ENCODE measurements at places on chromosomes 4 and X.

GRCh38 chrX:119870626-119871131, 854 bp downstream of the RNF113A start:
- peak overlapping the region; percentile 94 for H3K4me3 ChIP-seq
- peaks cover 5% of the 10 kb centered on the region for H3K4me1 ChIP-seq
- H3K27me3 ChIP-seq = no peaks in the 10 kb centered on the region
- peak overlapping the region; percentile 99 for H3K27ac ChIP-seq

- no peak overlapping the region for H3K4me3 ChIP-seq
- no peaks in the 10 kb centered on the region for H3K27me3 ChIP-seq
- no peaks in the 10 kb centered on the region for H3K36me3 ChIP-seq
- H3K4me1 ChIP-seq = peaks cover 7% of the 10 kb centered on the region
- DNase-seq = no peak
- no peak overlapping the region for H3K27ac ChIP-seq
These were observed 254.0 kb downstream of the TMA16 start for GRCh38 chr4:163748449-163748848.

- no peak for DNase-seq
- peaks cover 23% of the 10 kb centered on the region for H3K4me1 ChIP-seq
- H3K27ac ChIP-seq = peak overlapping the region; percentile 48
- no peak overlapping the region for H3K4me3 ChIP-seq
These were observed 66.5 kb downstream of the CLCN4 start for GRCh38 chrX:10223276-10223675.

DNA sequence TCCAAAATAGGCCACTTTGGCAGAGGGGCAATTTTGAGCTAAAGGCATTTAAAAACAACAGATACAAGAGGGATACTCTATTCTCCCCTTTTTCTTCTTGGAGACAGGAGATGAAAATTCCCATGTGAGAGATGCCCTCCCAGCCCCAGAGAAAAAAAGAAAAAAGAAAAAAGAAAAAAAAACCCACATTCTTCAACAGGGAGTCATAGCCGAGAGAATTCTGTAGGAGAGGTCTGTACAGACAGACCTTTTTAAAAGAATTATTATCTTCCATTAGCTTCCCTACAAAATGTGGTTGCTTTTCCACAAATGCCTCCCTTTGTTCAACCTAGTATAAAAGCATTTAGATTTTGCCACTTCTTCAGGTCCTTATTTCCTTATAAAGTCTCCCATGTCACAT, 89.9 kb downstream of the SPCS3 start:
- H3K4me1 ChIP-seq = no peaks in the 10 kb centered on the region
- H3K36me3 ChIP-seq = no peaks in the 10 kb centered on the region
- DNase-seq = no peak
- no peak overlapping the region for H3K4me3 ChIP-seq

DNA sequence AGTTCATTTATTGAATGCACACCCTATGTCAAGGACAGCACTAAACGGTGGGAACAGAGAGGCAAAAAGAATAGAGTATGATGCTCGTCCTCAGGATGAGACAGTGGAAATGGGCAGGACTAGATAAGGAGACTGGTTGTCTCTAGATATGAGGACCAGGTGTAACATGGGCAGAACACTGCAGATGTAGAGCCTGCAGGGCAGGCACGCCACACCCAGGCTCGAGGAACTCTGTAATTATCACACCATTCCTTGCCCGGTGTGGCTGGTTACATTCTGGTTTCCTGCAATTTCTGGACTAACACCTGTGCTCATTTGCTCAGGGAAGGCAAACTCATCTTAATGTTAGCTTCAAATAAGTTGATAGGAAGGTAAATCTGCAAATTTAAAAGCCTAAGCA, 334.4 kb downstream of the DHX15 start:
- peaks cover 2% of the 10 kb centered on the region for H3K27me3 ChIP-seq
- H3K36me3 ChIP-seq = no peaks in the 10 kb centered on the region
- no peak for DNase-seq
- H3K27ac ChIP-seq = no peak overlapping the region
- no peak overlapping the region for H3K4me3 ChIP-seq

DNA sequence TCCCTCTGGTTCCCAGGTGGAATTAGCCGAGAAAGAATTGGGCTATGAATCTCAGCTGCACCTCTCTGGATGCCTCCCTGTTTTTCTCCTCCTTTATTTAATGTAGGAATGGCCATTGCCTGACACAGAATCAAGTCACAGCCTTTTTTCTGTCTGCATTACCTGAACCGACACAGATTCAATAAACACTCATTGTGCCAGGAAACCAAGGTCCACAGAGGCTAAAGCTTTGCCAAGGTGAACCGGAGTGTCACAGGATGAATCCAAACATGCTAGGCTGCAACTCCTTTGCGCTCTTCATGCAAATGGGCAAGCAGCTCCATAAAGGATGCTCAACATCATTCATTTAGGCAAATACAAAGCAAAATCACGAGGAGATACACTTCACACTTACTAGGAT, 199.8 kb upstream of the AGTR2 start:
- H3K4me1 ChIP-seq = no peaks in the 10 kb centered on the region
- no peak overlapping the region for H3K4me3 ChIP-seq
- no peak overlapping the region for H3K27ac ChIP-seq
- H3K27me3 ChIP-seq = peaks cover 7% of the 10 kb centered on the region

- H3K27ac ChIP-seq = no peak overlapping the region
- no peak for DNase-seq
- H3K4me3 ChIP-seq = no peak overlapping the region
- peaks cover 29% of the 10 kb centered on the region for H3K4me1 ChIP-seq
- no peaks in the 10 kb centered on the region for H3K36me3 ChIP-seq
These were observed 50.1 kb upstream of the CDKN2AIP start for GRCh38 chr4:183394166-183394951.

DNA sequence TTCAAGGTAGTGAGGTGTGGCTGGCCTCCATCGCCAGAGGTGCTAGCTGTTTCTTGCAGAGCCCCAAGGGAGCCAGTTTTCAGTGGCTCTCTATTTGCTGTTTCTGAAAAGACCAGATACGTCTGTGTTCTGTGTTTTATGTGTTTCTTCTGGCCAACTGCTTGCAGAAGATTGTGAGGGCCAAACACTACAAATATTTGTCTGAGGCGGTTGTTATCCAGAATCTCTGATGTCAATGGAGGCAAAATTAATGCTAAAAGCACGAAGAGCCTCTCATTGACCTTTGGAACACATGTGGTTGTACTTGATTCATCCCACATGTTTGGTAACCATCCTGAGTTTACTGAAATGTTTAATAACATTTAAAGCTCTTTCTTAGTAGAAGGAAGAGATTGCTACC, 113.9 kb downstream of the CT47B1 start:
- peaks cover 18% of the 10 kb centered on the region for H3K4me1 ChIP-seq
- H3K27ac ChIP-seq = no peak overlapping the region
- H3K27me3 ChIP-seq = no peaks in the 10 kb centered on the region
- H3K36me3 ChIP-seq = peaks cover 4% of the 10 kb centered on the region
- no peak for DNase-seq

DNA sequence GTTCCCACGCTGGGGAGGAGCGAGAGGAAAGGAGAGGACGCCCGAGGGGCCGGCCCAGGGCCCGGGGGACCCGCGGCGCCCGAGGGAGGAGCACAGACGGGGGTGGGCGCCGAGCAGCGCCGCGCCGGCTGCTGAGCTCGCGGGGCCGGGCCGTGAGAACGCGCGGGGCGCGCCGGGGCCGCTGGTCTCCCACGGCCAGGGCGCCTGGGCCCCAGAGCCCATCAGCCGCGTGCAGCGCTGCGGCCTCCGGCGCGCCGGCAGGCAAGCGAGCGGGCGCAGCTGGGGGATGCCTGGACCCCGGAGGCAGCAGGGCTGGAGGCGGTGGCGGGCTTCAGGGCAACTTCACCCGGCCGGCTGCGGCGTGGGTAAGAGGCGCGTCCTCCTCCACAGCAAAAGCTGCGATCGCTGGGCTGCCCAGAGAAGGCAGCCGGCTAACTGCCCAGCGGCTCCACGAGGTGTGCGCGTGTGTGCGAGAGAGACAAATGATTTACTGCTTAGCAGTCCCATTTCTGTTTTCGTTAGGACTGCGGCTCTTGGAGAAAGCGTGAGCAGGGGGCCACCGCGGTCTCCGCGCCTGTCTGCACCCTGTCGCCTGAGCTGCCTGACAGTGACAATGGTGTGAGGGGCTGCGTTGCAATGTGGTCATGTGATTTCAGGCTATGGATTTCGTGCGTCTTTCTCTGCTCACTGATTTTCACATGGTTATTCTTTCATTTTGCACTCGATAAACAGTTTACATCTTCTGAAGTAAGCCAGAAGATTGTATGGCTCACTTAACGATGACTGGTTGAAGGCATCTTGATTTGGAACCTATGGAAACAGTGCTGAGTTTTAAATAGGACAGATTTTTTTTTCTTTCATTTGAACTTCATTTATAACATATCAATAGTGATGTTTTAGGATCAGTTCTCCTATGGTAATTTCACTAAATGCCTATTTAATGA, 1.2 kb downstream of the GUCY1A1 start:
- H3K4me1 ChIP-seq = peaks cover 5% of the 10 kb centered on the region
- peak; percentile 35 for DNase-seq
- H3K4me3 ChIP-seq = peak overlapping the region; percentile 95

- peaks cover 4% of the 10 kb centered on the region for H3K4me1 ChIP-seq
- no peak overlapping the region for H3K4me3 ChIP-seq
- no peak overlapping the region for H3K27ac ChIP-seq
- no peaks in the 10 kb centered on the region for H3K36me3 ChIP-seq
These were observed 24.2 kb upstream of the CXCL2 start for GRCh38 chr4:74123065-74123728.

- no peaks in the 10 kb centered on the region for H3K4me1 ChIP-seq
- H3K27me3 ChIP-seq = no peaks in the 10 kb centered on the region
- no peak for DNase-seq
These were observed 37.4 kb downstream of the CXorf58 start for GRCh38 chrX:23945206-23945605.

- H3K36me3 ChIP-seq = no peaks in the 10 kb centered on the region
- DNase-seq = no peak
- no peaks in the 10 kb centered on the region for H3K4me1 ChIP-seq
- H3K4me3 ChIP-seq = no peak overlapping the region
- H3K27ac ChIP-seq = no peak overlapping the region
- H3K27me3 ChIP-seq = no peaks in the 10 kb centered on the region
These were observed 146.5 kb upstream of the INTU start for GRCh38 chr4:127486248-127486647.

DNA sequence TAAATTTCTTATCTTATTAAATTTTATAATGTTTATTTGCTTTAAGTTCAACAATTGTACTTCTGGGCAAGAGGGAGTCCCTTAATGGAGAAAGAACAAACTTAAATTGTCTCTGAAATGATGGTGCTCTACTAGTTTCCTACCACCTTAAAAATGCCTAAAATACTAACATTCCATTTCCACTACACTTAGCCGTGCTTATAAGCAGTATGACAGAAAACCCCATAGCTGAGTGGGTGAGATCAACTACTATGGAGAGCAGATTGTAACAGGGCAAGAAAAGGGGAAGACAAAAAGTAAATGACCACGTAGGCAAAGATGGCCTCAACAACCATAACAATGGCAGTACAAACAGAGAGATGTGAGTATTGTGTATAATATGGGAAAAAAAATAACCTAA, 35.0 kb downstream of the RFC1 start:
- DNase-seq = no peak
- peaks cover 18% of the 10 kb centered on the region for H3K4me1 ChIP-seq
- H3K36me3 ChIP-seq = peaks cover 22% of the 10 kb centered on the region
- no peak overlapping the region for H3K27ac ChIP-seq
- no peaks in the 10 kb centered on the region for H3K27me3 ChIP-seq
- no peak overlapping the region for H3K4me3 ChIP-seq

DNA sequence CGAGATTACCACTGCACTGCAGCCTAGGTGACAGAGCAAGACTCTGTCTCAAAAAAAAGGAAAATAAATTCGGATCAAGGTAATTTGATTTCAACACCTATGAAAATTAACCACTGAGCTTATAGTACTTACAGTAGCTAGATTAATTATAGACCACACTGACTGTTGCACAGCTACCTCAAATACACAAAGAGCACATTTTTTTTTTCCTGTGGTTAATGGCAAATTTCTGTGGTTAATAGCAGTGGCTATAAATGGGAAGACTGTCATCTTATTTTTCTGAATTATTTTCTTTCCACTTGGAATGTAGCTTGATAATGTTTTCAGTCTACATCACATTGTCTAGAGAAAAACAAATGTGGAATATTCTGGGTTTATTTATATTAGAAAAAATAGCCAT, 1661.6 kb upstream of the PCDH7 start:
- no peaks in the 10 kb centered on the region for H3K27me3 ChIP-seq
- H3K27ac ChIP-seq = no peak overlapping the region
- no peaks in the 10 kb centered on the region for H3K36me3 ChIP-seq
- DNase-seq = no peak

GRCh38 chr4:67459164-67459563, 86.1 kb downstream of the CENPC start:
- H3K4me3 ChIP-seq = no peak overlapping the region
- DNase-seq = no peak
- no peaks in the 10 kb centered on the region for H3K27me3 ChIP-seq

- DNase-seq = no peak
- H3K4me3 ChIP-seq = no peak overlapping the region
- peaks cover 16% of the 10 kb centered on the region for H3K36me3 ChIP-seq
- H3K4me1 ChIP-seq = peaks cover 19% of the 10 kb centered on the region
- H3K27ac ChIP-seq = no peak overlapping the region
These were observed 8.5 kb downstream of the OTUD4 start for GRCh38 chr4:145171911-145172310.

GRCh38 chrX:45063319-45064095, 137.2 kb downstream of the DIPK2B start:
- peaks cover 11% of the 10 kb centered on the region for H3K4me1 ChIP-seq
- H3K27ac ChIP-seq = no peak overlapping the region
- peaks cover 30% of the 10 kb centered on the region for H3K36me3 ChIP-seq
- no peaks in the 10 kb centered on the region for H3K27me3 ChIP-seq

GRCh38 chr4:17120761-17121160, 222.3 kb upstream of the LDB2 start:
- no peak overlapping the region for H3K4me3 ChIP-seq
- no peaks in the 10 kb centered on the region for H3K27me3 ChIP-seq
- H3K27ac ChIP-seq = no peak overlapping the region
- H3K4me1 ChIP-seq = no peaks in the 10 kb centered on the region
- no peaks in the 10 kb centered on the region for H3K36me3 ChIP-seq

GRCh38 chr4:75848891-75849290, 53.4 kb downstream of the PPEF2 start:
- peaks cover 14% of the 10 kb centered on the region for H3K27me3 ChIP-seq
- H3K27ac ChIP-seq = no peak overlapping the region
- H3K4me1 ChIP-seq = no peaks in the 10 kb centered on the region
- no peak overlapping the region for H3K4me3 ChIP-seq
- no peaks in the 10 kb centered on the region for H3K36me3 ChIP-seq

Data from naive B cell (primary cell).